IPS DF 19.7 (cell line): ENCODE measurements at places on chromosomes 5 and 9.

GRCh38 chr5:148482697-148483462, 99.1 kb downstream of the FBXO38 start:
- DNase-seq = peak; percentile 47

DNA sequence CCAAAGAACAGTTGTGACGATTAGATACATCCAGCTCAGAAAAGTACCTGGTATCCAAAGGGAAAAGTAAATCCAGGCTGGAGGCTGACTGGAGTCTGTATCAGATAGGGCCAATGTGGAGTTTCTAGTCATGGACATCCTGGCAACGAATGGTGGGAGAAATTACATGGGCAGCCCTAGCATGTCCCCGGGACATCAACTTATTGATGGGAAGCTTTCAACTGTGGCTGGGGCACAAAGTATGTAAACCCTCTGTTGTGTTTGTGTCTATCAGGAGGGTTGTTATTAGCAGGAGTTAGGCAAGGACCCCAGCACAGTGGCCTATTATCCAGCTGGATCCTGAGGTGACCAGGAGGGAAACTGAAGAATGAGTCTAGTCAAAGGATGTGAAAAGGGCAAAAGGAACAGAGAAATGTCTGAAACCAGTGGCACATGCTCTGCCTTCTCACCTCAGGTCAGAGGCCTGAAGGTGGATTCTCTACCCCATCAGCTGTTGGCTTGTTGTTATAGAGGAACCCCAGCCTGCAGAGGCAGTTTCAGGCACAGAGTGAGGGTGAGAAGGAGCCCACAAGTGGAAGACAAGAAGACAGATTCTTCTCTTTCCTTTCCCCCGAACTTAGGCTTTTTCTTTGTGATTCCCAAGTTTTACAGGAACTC, 19.9 kb downstream of the IFNW1 start:
- no peak for DNase-seq

DNA sequence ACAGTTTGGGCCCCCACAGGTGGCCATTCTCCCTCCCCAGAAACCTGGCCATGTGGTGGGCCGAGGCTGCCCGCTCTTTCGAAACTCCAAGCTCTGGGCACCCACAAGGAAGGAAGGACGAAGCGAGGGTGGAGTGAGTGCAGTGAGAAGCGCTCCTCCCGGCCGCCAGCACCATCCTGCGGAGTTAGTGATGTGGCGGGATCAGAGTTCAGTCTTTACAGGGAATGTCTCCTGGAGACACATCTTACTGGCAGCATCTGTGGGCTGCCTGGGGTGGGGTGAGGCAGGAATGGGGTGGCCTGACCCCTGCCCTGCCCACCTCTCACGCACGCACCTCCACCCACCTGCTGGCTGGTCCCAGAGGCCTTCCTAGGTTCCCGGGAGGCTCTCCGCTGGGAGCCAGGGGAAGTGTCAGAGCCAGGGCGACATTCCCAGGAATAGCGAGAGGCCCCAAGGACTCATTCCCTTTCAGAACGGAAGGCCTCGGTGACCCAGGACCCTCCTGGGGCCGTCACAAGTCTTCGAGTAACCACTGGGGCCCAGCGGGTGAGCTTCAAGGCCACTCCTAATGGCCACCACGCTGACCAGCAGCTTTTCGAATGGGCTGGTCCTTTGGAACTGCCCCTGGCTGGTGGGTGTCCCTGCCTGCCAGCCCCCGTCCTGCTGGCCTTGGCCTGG, 5.5 kb upstream of the RNU6ATAC start:
- DNase-seq = no peak

- DNase-seq = no peak
These were observed 105.3 kb upstream of the SPATA31D4 start for GRCh38 chr9:81822967-81823366.

GRCh38 chr5:104800440-104801048, 1238.0 kb upstream of the NUDT12 start:
- peak; percentile 12 for DNase-seq

- no peak for DNase-seq
These were observed 15.6 kb downstream of the PTGS1 start for GRCh38 chr9:122386311-122386872.

DNA sequence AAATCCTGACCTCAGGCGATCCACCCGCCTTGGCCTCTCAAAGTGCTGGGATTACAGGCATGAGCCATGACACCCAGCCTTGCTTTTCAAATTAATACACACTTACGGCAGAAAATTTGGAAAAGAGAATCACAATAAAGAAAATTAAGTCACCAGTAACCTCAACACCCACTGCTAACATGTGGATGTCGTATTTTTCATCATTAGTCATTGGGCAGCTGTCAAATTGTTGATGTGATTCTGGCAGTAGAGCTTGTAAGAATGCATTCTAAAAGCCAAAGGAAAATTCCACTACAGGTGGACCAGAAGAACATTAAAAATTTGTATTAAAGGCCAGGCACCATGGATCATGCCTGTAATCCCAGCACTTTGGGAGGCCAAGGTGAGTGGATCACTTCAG, 237.3 kb upstream of the TUT7 start:
- no peak for DNase-seq

DNA sequence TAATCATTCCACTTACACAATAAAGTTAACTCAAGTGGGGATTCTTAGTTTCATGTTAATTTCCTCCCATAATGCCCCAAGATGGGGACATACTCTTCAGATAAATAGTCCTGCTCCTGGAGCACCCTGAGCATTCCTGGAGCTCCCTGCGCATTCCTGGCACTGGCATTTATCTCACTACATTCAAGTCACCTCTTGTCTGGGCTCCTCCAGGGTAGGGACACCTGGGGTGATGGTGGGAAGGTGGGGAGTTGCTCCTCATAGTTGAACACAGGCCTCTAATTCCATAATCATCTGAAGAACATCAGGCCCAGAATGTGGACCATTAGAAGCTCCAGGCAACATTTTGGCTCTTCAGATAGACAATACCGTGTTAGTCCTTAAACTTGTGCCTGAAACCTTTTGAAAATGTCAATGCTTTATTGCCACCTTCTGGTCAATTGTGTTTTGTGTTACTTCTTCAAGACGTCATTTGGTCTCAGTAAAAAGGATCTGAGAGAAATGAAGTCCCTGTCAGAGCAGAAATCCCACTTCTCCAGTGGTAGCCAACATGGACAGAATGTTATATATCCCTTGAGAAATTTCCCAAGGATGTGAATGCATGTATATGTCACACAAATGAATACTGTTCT, 14.2 kb upstream of the AGGF1 start:
- DNase-seq = peak; percentile 17

- no peak for DNase-seq
These were observed 1.9 kb upstream of the DMRT2 start for GRCh38 chr9:1048231-1048619.

DNA sequence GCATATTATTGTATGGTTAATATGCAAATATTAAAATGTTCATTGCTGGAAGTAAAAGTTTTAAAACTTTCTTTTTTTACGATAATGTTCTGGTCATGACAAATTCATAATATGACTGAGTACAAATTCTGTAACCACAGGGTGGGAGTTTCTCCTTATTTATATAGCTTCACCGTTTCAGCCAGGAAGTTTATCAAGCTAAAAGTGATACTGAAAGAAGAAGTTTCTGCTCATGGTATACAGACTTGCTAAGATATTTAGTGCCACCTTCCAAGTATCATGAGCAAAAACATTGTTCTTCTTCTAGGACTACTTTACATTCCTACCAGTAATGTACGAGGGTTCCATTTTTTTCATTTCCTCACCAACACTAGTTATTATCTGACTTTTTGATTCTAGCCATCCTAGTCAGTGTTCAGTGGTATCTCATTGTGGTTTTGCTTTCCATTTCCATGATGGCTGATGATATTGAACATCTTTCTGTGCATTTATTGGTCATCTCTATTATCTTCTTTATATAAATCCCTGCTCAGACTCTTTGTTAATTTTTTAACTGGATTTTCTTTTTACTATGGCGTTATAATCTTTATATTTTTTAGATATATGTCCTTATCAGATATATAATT, 94.2 kb upstream of the PRRC1 start:
- DNase-seq = no peak

- DNase-seq = no peak
These were observed 131.7 kb downstream of the DAB2IP start for GRCh38 chr9:121783111-121783510.

DNA sequence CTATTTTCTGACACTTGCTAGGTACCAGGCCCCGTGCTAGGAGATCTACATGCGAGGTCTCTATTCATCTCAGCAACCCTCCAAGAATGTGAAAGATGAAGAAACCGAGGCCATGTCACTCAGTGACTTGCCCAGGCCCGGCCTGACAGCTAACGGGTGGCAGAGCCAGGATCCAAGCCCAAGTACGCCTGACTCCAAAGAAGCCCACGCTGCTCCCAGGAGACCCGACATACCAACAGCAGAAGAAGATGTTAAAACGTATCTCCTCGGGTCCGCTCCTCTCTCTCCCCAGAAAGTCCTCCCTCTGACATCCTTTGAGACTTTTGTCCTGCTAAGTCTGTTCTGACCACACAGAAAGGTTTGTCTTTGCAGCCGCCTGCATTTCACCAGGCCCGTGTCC, 65.2 kb downstream of the CRB2 start:
- DNase-seq = no peak

GRCh38 chr5:175623088-175623487, 34.8 kb upstream of the HRH2 start:
- no peak for DNase-seq

DNA sequence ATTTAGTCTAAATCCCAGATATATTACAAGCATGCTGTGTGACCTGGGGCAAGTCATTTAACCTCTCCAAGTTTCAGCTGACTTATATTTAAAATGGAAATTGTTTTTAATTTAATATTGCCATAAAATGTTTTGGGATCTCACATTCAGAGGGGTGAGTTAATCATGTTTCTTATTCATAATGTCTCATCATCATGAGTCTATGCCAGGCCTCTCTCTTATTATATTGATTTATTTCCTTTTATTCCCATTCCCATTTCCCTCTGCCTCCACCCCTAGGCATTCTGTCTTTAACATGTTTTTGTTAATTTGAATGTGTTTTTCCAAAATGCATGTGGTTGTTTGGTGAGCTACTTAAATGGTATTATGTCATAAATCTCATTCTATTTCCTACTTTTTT, 39.0 kb upstream of the TTC1 start:
- no peak for DNase-seq

DNA sequence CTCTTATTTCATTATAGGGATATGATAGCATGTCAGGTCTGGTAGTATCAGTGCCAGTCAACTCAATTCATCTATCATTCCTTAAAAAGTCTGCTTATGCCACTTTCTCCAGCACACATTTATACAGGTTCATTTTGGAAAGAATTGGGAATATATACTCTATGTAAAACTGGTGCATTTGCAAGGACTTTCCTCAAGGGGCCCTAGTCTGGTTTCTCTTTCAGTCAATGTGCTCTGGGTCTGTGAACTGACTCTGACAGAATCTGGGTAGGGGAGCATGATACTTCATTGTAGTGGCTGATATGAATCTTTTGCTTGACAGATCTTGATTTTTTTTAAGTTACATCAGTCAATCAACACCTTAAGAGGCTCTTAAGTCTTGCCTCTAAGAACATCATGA, 313.9 kb downstream of the HTR1A start:
- no peak for DNase-seq

GRCh38 chr9:87751868-87752267, 25.9 kb downstream of the CTSL start:
- DNase-seq = no peak

DNA sequence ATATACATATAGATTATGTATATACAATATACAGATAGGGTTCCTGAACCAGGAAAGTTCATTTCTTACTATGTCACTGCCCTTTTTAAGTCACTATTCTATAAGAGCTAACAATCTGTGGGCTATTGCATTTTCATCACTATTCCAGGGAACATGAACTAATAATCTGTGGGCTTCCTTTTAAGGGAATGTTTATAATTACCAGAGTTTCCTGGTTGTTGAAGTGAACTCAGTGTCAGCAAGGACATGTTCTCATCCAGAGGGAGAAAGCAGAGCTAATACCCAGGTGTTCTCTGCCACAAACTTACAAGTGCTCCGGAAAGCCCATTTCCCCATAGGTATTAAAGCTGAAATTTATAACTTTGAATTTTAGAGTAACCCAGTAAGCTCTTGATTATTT, 69.6 kb downstream of the CWC27 start:
- no peak for DNase-seq

DNA sequence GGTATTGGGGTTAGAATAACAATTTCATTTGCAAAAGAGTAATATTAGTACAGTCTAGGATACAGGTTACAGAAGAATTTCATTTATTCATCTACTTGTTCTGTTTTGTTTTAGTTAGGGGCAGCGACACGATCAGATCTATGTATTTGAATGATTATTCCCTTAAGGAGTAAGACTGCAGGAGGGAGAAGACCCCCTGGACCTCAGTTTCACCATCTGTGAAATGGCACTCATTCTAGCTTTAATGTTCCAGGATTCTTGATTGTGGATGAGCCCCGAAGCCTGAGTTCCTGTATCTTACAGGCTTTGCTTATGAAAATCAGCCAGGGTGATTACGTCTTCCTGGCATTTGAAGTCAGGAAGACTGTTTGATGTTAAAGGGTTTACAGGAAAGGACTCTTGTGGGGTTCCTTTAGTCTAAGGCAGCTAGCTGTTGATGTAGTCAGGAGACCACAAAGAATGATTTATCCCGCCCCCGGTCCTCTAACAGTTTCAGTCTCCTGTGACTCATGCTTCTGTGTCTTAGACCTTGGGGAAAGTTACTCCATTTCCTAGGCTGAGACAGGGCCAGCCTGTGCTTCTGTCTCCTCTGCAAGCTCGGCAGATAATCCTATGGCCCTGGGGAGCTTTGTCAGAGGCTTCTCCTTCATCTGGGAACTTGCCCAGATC, 11.5 kb downstream of the SMIM3 start:
- no peak for DNase-seq

- no peak for DNase-seq
These were observed 59.5 kb upstream of the TARS1 start for GRCh38 chr5:33381243-33381642.

- no peak for DNase-seq
These were observed 40.3 kb upstream of the CEP72 start for GRCh38 chr5:571791-572190.

GRCh38 chr5:60077292-60077691, 183.8 kb upstream of the PDE4D start:
- no peak for DNase-seq

GRCh38 chr5:177500685-177501522, 3.5 kb upstream of the PDLIM7 start:
- DNase-seq = no peak

DNA sequence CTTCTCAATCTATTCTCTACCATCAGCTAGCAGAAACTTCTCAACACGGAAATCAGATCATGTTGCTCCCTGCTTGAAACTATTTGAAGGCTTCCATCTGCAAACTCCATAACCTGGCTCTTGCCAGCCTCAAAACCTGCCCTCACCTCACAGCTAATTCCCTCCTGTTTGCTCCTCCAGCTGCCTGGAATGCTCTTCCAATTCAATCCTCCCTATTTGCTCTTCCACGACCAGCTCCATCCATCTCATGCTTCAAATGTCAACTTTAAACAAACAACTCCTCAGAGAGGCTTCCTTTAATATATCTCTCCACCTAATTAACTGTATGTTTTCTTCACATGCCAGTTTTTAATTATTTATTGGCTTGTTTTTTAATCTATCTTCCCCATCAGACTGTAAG, 1.5 kb downstream of the PLAA start:
- no peak for DNase-seq

GRCh38 chr5:89930591-89931392, 478.8 kb downstream of the CETN3 start:
- no peak for DNase-seq

- no peak for DNase-seq
These were observed 802.2 kb downstream of the CDH12 start for GRCh38 chr5:22050931-22051330.

- no peak for DNase-seq
These were observed 3.7 kb upstream of the FSD1L start for GRCh38 chr9:105444130-105444529.
